ENCODE measurements at places on chromosomes 3 and 15.

GRCh38 chr3:12142476-12142875 lies 16.2 kb downstream of the TIMP4 start:
- H3K4me1 ChIP-seq = no peaks in the 10 kb centered on the region
- H3K27ac ChIP-seq = peak overlapping the region; percentile 92
- no peaks in the 10 kb centered on the region for H3K36me3 ChIP-seq
- no peak overlapping the region for H3K4me3 ChIP-seq
- no peak for DNase-seq
- H3K27me3 ChIP-seq = no peaks in the 10 kb centered on the region

- H3K27ac ChIP-seq = no peak overlapping the region
- DNase-seq = no peak
- H3K36me3 ChIP-seq = no peaks in the 10 kb centered on the region
- H3K4me3 ChIP-seq = no peak overlapping the region
- no peaks in the 10 kb centered on the region for H3K27me3 ChIP-seq
These were observed 22.8 kb downstream of the SLC12A6 start for GRCh38 chr15:34314491-34315490.

DNA sequence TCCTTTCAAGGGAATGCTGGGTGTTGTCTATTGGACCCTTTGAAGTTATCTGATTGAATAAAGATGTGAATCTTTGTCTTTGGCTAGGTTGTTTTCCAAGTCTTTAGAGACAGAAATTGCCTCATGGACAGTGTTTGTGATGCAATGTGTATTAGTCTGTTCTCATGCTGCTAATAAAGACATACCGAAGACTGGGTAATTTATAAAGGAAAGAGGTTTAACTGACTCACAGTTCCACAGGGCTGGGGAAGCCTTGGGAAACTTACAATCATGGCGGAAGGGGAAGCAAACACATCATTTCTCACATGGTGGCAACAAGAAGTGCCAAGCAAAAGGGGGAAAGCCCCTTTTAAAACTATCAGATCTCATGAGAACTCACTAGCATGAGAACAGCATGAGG lies 88.8 kb upstream of the PLXND1 start:
- no peak for DNase-seq
- no peaks in the 10 kb centered on the region for H3K4me1 ChIP-seq
- H3K27me3 ChIP-seq = no peaks in the 10 kb centered on the region
- no peak overlapping the region for H3K4me3 ChIP-seq
- H3K36me3 ChIP-seq = no peaks in the 10 kb centered on the region

DNA sequence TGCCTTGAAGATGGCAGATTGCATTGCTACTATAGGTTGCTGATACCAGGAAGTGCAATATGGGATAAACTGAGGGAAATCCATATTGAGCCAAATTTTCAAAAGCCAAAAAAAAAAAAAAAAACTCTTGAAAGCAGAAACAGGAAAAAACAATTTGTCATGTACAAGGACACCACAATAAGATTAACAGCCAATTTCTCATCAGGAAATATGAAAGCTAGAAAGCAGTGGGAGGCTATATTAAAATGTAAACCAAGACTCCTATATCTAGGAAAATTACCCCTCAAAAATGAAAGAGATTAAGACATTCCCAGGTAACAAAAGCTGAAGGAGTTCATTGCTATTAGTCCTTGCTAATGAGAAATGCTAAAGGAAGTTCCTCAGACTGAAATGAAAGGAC lies 462.8 kb upstream of the DPH6 start:
- DNase-seq = no peak
- no peaks in the 10 kb centered on the region for H3K36me3 ChIP-seq
- no peaks in the 10 kb centered on the region for H3K27me3 ChIP-seq
- H3K27ac ChIP-seq = no peak overlapping the region

DNA sequence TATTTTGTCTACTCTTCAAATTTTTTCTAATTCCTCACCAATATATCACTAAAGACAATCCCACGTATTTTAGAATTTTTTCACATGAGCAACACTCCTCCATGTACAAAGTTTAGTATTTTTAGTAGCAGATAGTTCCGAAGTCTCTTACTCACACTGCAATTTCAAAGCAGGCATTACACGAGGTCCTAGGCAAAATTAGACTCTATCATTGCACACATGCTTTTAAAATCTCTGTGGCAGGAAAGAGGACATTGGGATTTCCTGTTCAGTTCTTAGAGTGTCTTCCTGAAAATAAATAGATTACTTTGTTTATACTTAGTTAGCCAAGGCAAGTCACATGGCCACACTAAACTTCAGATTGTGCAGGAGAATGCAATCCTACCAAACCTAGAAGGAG lies 847.7 kb downstream of the ROBO2 start:
- H3K4me3 ChIP-seq = no peak overlapping the region
- H3K27ac ChIP-seq = no peak overlapping the region
- no peak for DNase-seq
- H3K27me3 ChIP-seq = no peaks in the 10 kb centered on the region
- no peaks in the 10 kb centered on the region for H3K4me1 ChIP-seq

GRCh38 chr3:9422712-9423424 lies 25.5 kb downstream of the SETD5 start:
- H3K27ac ChIP-seq = peak overlapping the region; percentile 83
- H3K27me3 ChIP-seq = no peaks in the 10 kb centered on the region
- H3K4me3 ChIP-seq = no peak overlapping the region
- DNase-seq = peak; percentile 88

DNA sequence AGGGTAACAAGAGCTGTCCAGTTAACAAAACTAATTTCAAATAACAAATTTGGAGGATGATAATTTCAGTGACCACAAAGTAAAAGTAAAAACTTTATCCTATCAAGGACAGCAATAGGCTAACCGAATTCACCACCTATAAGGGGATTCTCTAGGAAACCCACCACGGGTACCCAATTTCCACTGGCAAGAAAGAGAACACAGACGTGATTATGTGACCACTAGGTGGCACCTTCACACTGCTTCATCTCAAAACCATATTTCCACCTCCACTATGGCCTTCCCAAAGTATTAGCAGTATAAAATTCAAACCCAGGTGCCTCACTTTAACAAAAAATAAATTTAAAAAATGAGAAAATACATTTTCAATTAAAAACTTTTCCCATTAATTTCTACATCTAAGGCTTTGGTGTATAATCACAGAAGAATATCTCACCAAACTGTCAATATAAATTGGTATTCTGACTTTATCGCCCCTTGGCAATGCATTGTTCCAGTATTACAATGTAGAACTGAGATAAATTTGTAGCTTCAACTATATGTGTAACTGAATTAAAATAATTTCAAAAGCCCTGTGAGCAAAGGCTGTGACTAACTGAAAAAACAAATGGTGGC lies 96.5 kb downstream of the FSIP1 start:
- H3K27me3 ChIP-seq = no peaks in the 10 kb centered on the region
- no peak overlapping the region for H3K4me3 ChIP-seq
- DNase-seq = no peak
- no peak overlapping the region for H3K27ac ChIP-seq
- H3K36me3 ChIP-seq = no peaks in the 10 kb centered on the region

GRCh38 chr15:31502541-31503229 lies 176.1 kb downstream of the KLF13 start:
- no peak overlapping the region for H3K4me3 ChIP-seq
- no peaks in the 10 kb centered on the region for H3K4me1 ChIP-seq
- H3K27me3 ChIP-seq = no peaks in the 10 kb centered on the region
- H3K36me3 ChIP-seq = no peaks in the 10 kb centered on the region
- DNase-seq = peak; percentile 40
- H3K27ac ChIP-seq = no peak overlapping the region

GRCh38 chr3:132788301-132788671 lies 66.1 kb upstream of the NPHP3 start:
- no peaks in the 10 kb centered on the region for H3K27me3 ChIP-seq
- DNase-seq = no peak
- peak overlapping the region; percentile 71 for H3K27ac ChIP-seq
- no peaks in the 10 kb centered on the region for H3K36me3 ChIP-seq
- no peak overlapping the region for H3K4me3 ChIP-seq

GRCh38 chr15:34620142-34620541 lies 36.7 kb upstream of the GOLGA8B start:
- H3K27ac ChIP-seq = no peak overlapping the region
- H3K4me3 ChIP-seq = no peak overlapping the region
- no peaks in the 10 kb centered on the region for H3K27me3 ChIP-seq

GRCh38 chr3:12444582-12445471 lies 39.5 kb upstream of the TSEN2 start:
- H3K4me3 ChIP-seq = no peak overlapping the region
- no peak for DNase-seq
- H3K27me3 ChIP-seq = no peaks in the 10 kb centered on the region
- H3K36me3 ChIP-seq = no peaks in the 10 kb centered on the region
- H3K27ac ChIP-seq = peak overlapping the region; percentile 28
- no peaks in the 10 kb centered on the region for H3K4me1 ChIP-seq

GRCh38 chr15:65106011-65106590 lies 8.9 kb downstream of the UBAP1L start:
- no peaks in the 10 kb centered on the region for H3K27me3 ChIP-seq
- H3K4me3 ChIP-seq = no peak overlapping the region
- H3K27ac ChIP-seq = no peak overlapping the region
- no peak for DNase-seq
- H3K36me3 ChIP-seq = peaks cover 20% of the 10 kb centered on the region
- H3K4me1 ChIP-seq = peaks cover 3% of the 10 kb centered on the region

GRCh38 chr3:122004991-122005565 lies 17.0 kb downstream of the ILDR1 start:
- H3K27me3 ChIP-seq = no peaks in the 10 kb centered on the region
- H3K27ac ChIP-seq = no peak overlapping the region
- no peaks in the 10 kb centered on the region for H3K36me3 ChIP-seq
- no peak overlapping the region for H3K4me3 ChIP-seq
- no peaks in the 10 kb centered on the region for H3K4me1 ChIP-seq

- H3K27me3 ChIP-seq = no peaks in the 10 kb centered on the region
- no peak overlapping the region for H3K27ac ChIP-seq
- DNase-seq = no peak
- H3K36me3 ChIP-seq = no peaks in the 10 kb centered on the region
- H3K4me3 ChIP-seq = no peak overlapping the region
These were observed 282.4 kb upstream of the GRM7 start for GRCh38 chr3:6578526-6578925.

- no peak overlapping the region for H3K27ac ChIP-seq
- H3K36me3 ChIP-seq = no peaks in the 10 kb centered on the region
- no peak for DNase-seq
- no peaks in the 10 kb centered on the region for H3K4me1 ChIP-seq
- H3K27me3 ChIP-seq = no peaks in the 10 kb centered on the region
- no peak overlapping the region for H3K4me3 ChIP-seq
These were observed 28.0 kb downstream of the MAP1A start for GRCh38 chr15:43545426-43545825.

DNA sequence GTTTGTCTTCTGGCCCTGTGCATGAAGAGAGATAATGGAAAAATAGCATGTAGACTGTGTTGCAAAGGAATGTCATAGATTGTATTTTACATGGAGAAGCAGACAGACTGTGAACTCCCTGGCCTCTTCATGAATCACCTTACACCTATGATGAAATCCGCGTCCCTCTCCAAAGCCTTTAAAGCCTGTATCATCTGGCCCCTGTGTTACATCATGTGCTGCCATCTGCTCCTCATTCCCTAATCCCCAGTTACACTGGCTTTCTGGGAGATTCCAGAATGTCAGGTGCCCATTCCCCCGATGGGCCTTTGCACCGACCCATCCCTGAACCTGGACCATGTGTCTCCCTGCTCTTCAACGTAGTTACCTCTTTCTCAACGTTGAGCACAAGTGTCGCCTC lies 190.8 kb downstream of the ADAMTSL3 start:
- H3K27ac ChIP-seq = no peak overlapping the region
- no peaks in the 10 kb centered on the region for H3K27me3 ChIP-seq
- no peak for DNase-seq

DNA sequence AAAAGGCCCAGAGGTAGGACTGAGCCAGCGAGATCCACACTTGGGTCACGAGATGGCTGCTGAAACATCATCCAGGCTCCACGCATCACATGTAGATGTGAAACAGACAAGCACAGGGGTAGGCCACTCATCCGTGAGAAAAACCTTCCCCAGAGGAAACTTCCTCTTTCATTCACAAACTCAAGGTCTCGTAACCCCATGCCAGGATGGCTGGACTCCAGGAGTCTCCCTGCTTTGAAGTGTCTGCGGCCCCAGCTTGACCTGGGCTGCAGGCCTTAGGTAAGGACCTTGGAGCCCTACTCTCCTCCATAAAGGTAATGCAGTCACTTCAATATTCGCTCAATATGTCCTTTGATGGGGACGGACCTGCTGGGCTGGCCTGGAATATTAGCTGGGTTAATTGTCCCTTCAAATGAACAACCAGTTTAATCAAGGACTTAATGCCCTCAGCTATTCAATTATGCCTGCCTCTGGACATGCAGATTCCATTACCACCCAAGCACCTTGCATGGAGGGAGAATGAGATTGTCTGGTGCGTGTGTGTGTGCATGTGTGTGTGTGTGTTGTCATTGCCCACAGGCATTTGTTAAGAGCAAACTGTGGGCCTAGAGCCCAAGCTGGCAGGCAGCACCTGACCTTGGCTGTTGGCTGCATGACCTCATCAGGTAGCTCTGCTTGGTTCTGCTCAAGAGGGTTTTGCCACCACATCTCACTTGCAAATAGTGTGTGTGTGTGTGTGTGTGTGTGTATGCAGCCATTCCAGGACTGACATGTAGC lies 186.9 kb upstream of the TLE3 start:
- H3K4me1 ChIP-seq = no peaks in the 10 kb centered on the region
- H3K27ac ChIP-seq = no peak overlapping the region
- H3K27me3 ChIP-seq = no peaks in the 10 kb centered on the region
- no peaks in the 10 kb centered on the region for H3K36me3 ChIP-seq
- H3K4me3 ChIP-seq = no peak overlapping the region
- no peak for DNase-seq

GRCh38 chr15:78149805-78150751 lies 916 bp downstream of the IDH3A start:
- H3K27me3 ChIP-seq = no peaks in the 10 kb centered on the region
- no peaks in the 10 kb centered on the region for H3K36me3 ChIP-seq
- H3K27ac ChIP-seq = peak overlapping the region; percentile 94
- peaks cover 49% of the 10 kb centered on the region for H3K4me1 ChIP-seq

DNA sequence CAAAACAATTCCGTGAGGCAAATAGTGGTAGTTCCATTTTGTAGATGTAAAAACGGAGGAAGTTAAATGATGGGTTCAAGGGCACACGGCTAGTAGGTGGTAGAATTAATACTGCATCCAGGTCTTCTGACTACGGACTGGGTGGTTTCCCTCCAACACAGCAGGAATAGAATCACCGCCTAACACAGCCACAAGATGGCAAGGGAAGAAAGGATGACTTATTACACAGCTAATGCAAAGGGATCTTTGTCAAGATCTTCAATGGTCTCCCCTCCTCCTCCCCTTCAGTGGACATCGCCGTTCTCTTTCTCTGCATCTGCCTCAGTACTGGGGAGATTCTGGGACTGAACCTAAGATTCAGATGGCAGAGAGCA lies 524 bp upstream of the TOPBP1 start:
- peak overlapping the region; percentile 89 for H3K4me3 ChIP-seq
- H3K4me1 ChIP-seq = no peaks in the 10 kb centered on the region
- no peaks in the 10 kb centered on the region for H3K27me3 ChIP-seq

GRCh38 chr3:30658328-30659052 lies 52.1 kb downstream of the TGFBR2 start:
- H3K27me3 ChIP-seq = no peaks in the 10 kb centered on the region
- DNase-seq = no peak
- peaks cover 71% of the 10 kb centered on the region for H3K36me3 ChIP-seq
- no peaks in the 10 kb centered on the region for H3K4me1 ChIP-seq
- H3K27ac ChIP-seq = peak overlapping the region; percentile 64

GRCh38 chr3:186922790-186923189 lies 7.5 kb upstream of the ST6GAL1 start:
- no peak overlapping the region for H3K27ac ChIP-seq
- DNase-seq = no peak
- no peaks in the 10 kb centered on the region for H3K36me3 ChIP-seq
- no peaks in the 10 kb centered on the region for H3K27me3 ChIP-seq
- no peaks in the 10 kb centered on the region for H3K4me1 ChIP-seq
- H3K4me3 ChIP-seq = no peak overlapping the region
